Transverse colon (tissue), 4 donors: ENCODE measurements at places on chromosomes 2 and 18. TPM values are rescaled to one million over a fixed set of nuclear protein-coding genes. Genes with fewer than 3 reads are reported as not detected.

DQX1 gene
- total RNA-seq, result 64.3 TPM

DNA sequence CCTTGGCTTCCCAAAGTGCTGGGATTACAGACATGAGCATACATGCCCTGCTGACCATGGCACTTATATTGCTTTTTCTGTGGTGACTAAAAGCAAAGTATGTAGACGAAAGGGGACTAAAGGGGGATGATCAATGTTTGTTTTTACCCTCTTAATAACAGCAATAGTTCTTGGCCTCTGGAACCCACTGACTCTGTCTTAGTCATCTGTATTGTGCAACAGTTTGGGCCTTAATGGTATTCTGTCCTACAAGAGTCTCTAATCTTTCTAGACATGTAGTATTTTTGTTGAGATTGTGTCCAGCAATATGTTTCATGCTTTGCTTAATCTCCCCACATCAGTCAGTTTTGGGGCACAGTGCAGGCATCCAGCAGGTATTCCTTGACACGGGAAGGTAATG, 359.9 kb upstream of the FANCL start:
- no peak for DNase-seq
- no peaks in the 10 kb centered on the region for H3K4me1 ChIP-seq
- H3K27me3 ChIP-seq, result no peaks in the 10 kb centered on the region
- H3K27ac ChIP-seq, result no peak overlapping the region

- no peaks in the 10 kb centered on the region for H3K36me3 ChIP-seq
- no peaks in the 10 kb centered on the region for H3K27me3 ChIP-seq
- no peak overlapping the region for H3K27ac ChIP-seq
- H3K4me1 ChIP-seq, result no peaks in the 10 kb centered on the region
- peak; percentile 31 for DNase-seq
Measured at GRCh38 chr18:54284981-54285785, 15.9 kb downstream of the POLI start.

DNA sequence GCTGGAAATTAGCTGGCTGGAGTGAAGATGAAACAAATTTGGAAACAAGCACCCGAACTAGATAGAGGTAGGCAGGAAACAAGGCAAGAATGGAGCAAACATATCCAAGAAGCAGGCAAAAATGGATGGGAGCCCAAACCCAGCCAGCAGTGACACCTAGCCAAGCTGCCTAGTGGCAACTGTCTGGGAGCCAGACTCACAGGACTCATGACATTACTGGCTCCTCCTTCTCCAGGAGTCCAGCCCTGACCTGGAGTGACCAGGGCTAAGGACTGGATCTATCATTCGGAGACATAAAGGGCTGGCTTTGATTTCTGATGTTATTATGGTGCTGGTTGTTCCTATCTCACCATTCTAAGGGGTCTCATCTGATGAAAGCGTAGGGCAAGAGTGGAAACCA, 21.3 kb upstream of the ALK start:
- no peak overlapping the region for H3K27ac ChIP-seq
- H3K36me3 ChIP-seq, result no peaks in the 10 kb centered on the region
- no peaks in the 10 kb centered on the region for H3K27me3 ChIP-seq
- no peak for DNase-seq
- H3K4me1 ChIP-seq, result no peaks in the 10 kb centered on the region
- no peak overlapping the region for H3K4me3 ChIP-seq

GRCh38 chr2:188181884-188182283, 109.8 kb upstream of the GULP1 start:
- H3K4me1 ChIP-seq, result no peaks in the 10 kb centered on the region
- H3K36me3 ChIP-seq, result no peaks in the 10 kb centered on the region
- no peak for DNase-seq
- H3K27ac ChIP-seq, result no peak overlapping the region
- no peak overlapping the region for H3K4me3 ChIP-seq
- no peaks in the 10 kb centered on the region for H3K27me3 ChIP-seq

- no peaks in the 10 kb centered on the region for H3K27me3 ChIP-seq
- no peak overlapping the region for H3K4me3 ChIP-seq
- peak overlapping the region; percentile 27 for H3K27ac ChIP-seq
- H3K36me3 ChIP-seq, result no peaks in the 10 kb centered on the region
- DNase-seq, result no peak
Measured at GRCh38 chr2:190674966-190675650, 26.2 kb downstream of the NAB1 start.

GRCh38 chr2:46509804-46510203, 30.4 kb downstream of the TMEM247 start:
- no peaks in the 10 kb centered on the region for H3K27me3 ChIP-seq
- no peak for DNase-seq
- no peaks in the 10 kb centered on the region for H3K4me1 ChIP-seq
- H3K36me3 ChIP-seq, result no peaks in the 10 kb centered on the region
- no peak overlapping the region for H3K27ac ChIP-seq

DNA sequence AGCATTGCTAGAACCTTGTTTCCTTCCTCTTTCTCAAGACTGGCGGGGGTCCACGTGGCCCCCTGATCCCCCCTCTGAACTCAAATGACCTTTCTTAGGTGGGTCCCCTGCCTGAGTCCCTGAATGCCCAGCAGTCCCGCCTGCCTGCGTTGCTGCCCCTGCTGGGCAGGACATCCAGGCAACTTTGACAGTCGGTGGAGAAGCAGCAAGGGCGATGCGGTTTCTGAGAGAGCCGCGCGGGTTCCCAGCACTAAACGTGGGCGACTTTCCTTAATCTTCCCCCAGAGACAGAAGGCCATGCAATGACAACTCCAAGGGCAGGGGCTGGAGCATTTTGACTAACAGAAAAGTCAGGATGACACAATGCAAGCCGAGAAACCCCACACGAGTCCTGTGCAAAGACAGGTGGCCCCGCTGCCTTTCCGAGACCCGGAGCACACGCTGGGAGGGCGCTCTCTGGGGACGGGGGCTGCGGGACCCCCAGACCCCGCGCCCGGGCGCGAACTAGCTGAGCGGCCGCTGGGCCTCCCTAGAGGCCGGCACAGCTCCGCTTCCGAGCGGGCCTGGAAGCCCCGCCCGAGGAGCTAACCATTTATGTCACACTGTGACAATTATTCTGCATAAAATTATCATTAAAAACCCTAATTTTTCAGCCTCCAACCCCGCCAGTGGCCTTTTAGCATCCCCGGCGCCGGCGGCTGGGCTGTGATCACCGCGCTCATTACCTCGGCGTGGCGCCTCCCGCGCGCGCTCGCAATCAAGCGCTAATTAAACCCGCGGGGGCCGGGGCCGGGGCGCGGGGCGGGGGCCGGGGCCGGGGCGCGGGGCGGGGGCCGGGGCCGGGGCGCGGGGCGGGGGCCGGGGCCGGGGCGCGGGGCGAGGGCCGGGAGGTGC, 27.4 kb downstream of the ASB18 start:
- H3K4me3 ChIP-seq, result peak overlapping the region; percentile 34
- no peaks in the 10 kb centered on the region for H3K36me3 ChIP-seq
- no peak for DNase-seq
- peaks cover 10% of the 10 kb centered on the region for H3K4me1 ChIP-seq
- no peak overlapping the region for H3K27ac ChIP-seq

GRCh38 chr2:100196786-100197494, 54.5 kb upstream of the AFF3 start:
- H3K4me1 ChIP-seq, result peaks cover 13% of the 10 kb centered on the region
- peak overlapping the region; percentile 86 for H3K27ac ChIP-seq
- H3K36me3 ChIP-seq, result no peaks in the 10 kb centered on the region

UGT1A5 gene
- total RNA-seq, result 3.2 TPM

GRCh38 chr2:127661072-127661649, 14.2 kb downstream of the LIMS2 start:
- H3K36me3 ChIP-seq, result no peaks in the 10 kb centered on the region
- H3K4me1 ChIP-seq, result peaks cover 48% of the 10 kb centered on the region
- peaks cover 32% of the 10 kb centered on the region for H3K27me3 ChIP-seq
- H3K27ac ChIP-seq, result peak overlapping the region; percentile 91

- peak overlapping the region; percentile 71 for H3K27ac ChIP-seq
- no peak overlapping the region for H3K4me3 ChIP-seq
- H3K27me3 ChIP-seq, result no peaks in the 10 kb centered on the region
- peaks cover 7% of the 10 kb centered on the region for H3K4me1 ChIP-seq
- peak; percentile 81 for DNase-seq
- no peaks in the 10 kb centered on the region for H3K36me3 ChIP-seq
Measured at GRCh38 chr2:60091894-60092293, 461.6 kb downstream of the BCL11A start.

DNA sequence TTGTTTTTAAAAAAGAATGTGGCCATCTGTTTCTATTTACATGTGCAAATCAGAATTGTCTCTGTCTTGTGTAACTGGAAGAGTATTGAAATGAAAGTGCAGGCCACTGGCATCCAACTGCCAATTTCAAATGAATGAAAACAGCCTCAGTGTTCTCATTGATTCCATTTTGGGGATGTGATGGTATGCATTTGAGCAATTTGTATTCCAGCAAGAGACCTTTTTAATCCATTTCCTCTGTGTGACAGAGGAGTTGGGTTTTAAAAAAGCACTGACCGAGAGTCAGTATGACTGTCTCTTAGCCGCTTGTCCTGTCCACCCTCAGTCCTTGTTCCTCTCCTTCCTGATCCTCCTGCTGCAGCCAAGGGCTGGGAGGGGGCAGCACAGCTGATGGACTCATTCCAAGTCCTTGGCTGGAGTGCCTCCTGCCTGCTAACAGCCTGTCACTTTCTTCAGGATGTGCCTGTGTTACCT, 50.0 kb downstream of the ASAP2 start:
- DNase-seq, result no peak
- H3K4me1 ChIP-seq, result peaks cover 27% of the 10 kb centered on the region
- no peaks in the 10 kb centered on the region for H3K36me3 ChIP-seq
- H3K27ac ChIP-seq, result peak overlapping the region; percentile 16
- no peaks in the 10 kb centered on the region for H3K27me3 ChIP-seq
- no peak overlapping the region for H3K4me3 ChIP-seq

GRCh38 chr2:88114889-88115288, 13.0 kb downstream of the FABP1 start:
- H3K27me3 ChIP-seq, result no peaks in the 10 kb centered on the region
- no peak overlapping the region for H3K27ac ChIP-seq
- H3K4me3 ChIP-seq, result no peak overlapping the region
- DNase-seq, result no peak

GRCh38 chr2:205495819-205496218, 186.5 kb upstream of the NRP2 start:
- H3K27ac ChIP-seq, result no peak overlapping the region
- H3K27me3 ChIP-seq, result no peaks in the 10 kb centered on the region
- no peak for DNase-seq
- no peaks in the 10 kb centered on the region for H3K36me3 ChIP-seq

DNA sequence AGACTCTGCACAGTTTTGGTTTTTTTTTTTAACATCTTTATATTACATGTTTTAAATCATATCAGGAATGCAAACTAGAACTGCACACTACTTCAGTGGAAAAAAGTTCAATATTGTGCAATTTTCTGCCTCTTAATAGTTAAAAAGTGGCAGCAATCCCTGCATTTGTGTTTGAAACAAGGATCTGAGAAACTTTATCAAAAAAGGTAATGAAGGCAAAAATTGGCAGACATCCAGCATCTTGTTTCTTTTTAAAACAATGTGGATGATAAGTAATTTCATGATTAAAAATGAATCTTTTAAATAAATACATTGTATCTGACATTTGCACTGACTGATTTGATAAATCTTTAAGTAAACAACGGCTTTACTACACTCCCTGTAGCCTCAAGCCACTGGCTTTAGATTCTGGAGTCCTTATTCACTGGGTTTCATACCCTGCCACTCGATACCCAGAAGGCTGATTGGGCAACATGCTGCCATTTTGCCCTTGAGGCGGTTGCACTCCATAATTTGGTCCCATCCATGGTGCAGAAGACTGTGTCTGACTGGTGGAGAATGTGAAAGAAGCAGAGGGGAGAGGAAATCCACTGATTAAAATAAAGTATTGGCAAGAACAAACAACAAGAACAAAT, 21.6 kb upstream of the C2orf42 start:
- H3K27ac ChIP-seq, result no peak overlapping the region
- no peaks in the 10 kb centered on the region for H3K27me3 ChIP-seq
- peaks cover 36% of the 10 kb centered on the region for H3K36me3 ChIP-seq

ITGA4 gene
- 5.9 TPM for total RNA-seq

DNA sequence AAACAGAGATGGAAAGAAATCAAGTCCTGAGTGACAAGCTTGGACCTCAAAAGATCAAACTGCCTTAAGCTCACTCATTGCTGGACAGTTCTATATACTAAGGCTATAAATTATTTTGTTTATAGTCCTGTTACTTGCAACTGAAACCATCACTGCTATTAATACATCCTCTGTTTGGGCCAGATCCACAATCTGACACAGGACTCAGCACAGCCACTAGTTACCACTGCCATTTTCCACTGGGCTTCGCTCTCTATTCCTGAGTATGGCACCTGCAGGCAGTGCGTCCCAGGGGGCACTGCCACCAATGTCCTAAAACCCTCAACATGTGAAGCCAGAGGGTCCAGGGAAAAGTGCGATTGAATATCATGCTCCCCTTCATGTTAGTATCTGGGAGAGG, 52.3 kb downstream of the CYP26B1 start:
- H3K4me3 ChIP-seq, result no peak overlapping the region
- DNase-seq, result no peak
- H3K36me3 ChIP-seq, result no peaks in the 10 kb centered on the region
- H3K27me3 ChIP-seq, result no peaks in the 10 kb centered on the region

DNA sequence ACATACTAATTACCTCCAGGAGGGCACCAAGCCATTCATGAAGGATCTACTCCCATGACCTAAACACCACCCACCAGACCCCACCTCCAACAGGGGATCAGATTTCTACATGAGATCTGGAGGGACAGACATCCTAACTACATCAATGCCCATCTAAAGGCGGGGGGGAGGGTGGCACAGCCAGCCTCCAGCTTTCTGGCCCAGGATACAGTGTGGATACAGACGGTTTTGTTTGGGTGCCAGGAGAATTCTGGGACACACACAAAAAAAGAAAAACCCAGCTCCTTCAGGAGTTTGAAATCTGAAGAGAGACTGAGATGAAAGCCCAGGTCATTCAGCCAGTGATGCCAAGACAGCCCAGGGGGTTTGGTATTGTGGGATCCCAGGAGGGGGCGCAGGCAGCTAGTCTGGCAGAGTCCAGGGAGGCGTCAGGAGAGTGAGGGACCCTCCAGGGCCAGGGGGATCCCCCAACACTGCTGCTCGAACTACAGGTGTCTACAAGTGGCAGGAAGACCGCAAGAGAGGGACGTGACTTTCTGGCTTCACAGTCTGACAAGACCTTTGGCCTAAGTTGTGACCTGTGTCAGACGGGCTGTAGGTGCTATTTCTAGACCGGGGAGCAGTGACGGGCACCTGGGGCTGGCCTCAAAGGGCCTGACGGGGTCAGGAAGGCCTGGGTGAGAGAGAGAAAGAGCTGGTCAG, 62.1 kb downstream of the NDUFA10 start:
- H3K27ac ChIP-seq, result no peak overlapping the region
- no peak overlapping the region for H3K4me3 ChIP-seq
- no peak for DNase-seq
- H3K36me3 ChIP-seq, result no peaks in the 10 kb centered on the region
- no peaks in the 10 kb centered on the region for H3K4me1 ChIP-seq
